ENCODE measurements at places on chromosomes 5 and 9. TPM values are rescaled to one million over a fixed set of nuclear protein-coding genes. Genes with fewer than 3 reads are reported as not detected.

Gene STING1
- total RNA-seq, result 92.9 TPM

Gene MCIDAS
- total RNA-seq, result not detected

Gene APBA1
- 12.1 TPM for total RNA-seq

Gene ST6GALNAC4
- total RNA-seq, result 51.1 TPM

Gene BTNL8
- total RNA-seq, result not detected

Gene C8G
- not detected for total RNA-seq

Gene LSM11
- 10.5 TPM for total RNA-seq

Data from thoracic aorta endothelial cell (primary cell).